ENCODE measurements at places on chromosomes 11 and 22. TPM values are rescaled to one million over a fixed set of nuclear protein-coding genes. Genes with fewer than 3 reads are reported as not detected.

DNA sequence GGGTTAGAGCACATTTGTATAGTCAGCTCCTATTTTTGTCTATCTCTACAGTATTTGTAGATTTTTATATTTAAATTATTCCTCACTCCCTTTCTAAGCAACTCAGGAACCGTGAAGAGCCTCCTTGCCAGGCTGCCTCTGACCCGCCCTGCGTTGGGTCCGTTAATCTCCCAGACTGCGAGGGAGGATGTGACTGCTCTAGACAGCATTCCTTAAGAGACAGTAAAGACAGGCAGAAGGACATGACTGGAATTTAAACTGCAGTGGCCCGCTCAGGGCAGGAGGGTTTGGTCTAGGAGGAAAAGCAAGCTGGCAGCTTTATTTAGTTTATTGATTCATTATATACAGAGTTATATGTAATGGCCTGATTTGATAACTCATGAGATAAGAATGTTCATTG lies 413.7 kb downstream of the TMEM135 start:
- DNase-seq = no peak

- peak; percentile 47 for DNase-seq
These were observed 52.0 kb upstream of the CHRNA10 start for GRCh38 chr11:3723014-3723708.

- DNase-seq = no peak
These were observed 31.7 kb downstream of the AP2A2 start for GRCh38 chr11:957212-957920.

DNA sequence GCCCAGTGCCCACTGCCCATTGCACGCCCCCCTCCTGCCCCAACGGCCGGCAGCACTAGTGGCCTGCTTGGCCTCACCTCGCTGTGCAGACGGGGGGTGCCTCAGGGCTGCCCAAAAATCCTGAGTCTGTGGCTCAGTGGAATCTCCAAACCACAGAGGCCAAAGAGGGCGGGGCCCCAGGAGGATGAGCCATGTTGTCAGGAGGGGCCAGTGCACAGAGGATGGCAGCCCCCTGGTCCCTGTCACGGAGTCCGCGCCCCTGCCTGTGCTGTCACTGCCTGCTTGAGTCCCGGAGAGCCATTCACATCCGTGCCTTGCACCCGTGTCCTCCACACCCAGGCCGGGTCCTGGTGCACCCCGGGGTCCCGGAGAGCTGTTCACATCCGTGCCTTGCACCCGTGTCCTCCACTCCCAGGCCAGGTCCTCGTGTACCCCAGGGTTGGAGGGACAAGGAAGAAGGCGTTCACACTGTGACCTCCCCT lies 36.4 kb upstream of the MUC5AC start:
- no peak for DNase-seq

- peak; percentile 18 for DNase-seq
These were observed 57.4 kb downstream of the LINC01488 start for GRCh38 chr11:69538854-69539253.

- DNase-seq = no peak
These were observed 227.9 kb downstream of the BLID start for GRCh38 chr11:121887976-121888557.

GRCh38 chr22:23548501-23549197 lies 31.4 kb downstream of the IGLL1 start:
- no peak for DNase-seq

DNA sequence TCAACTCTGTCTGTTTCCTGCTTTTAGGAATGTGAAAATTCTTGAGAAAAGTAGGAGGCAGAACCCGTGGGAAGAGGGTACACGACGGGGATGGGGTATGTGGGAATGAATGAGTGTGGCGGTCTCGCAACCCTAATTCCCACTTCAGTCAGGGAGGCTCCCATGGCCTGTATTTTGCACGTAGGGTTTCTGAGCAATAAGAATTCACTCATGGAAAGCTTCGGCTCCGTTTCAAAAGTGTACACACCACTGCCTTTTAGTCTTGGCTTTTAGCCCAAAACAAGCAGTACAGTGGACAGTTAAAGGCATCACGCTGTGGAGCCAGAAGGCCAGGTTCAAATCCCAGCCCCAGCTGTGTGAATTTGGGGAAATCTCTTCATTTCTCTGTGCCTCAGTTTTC lies 116.7 kb downstream of the MN1 start:
- no peak for DNase-seq

- no peak for DNase-seq
These were observed 13.5 kb downstream of the TTLL8 start for GRCh38 chr22:50044485-50045118.

GRCh38 chr11:92717240-92717639 lies 252.2 kb upstream of the MTNR1B start:
- no peak for DNase-seq

DNA sequence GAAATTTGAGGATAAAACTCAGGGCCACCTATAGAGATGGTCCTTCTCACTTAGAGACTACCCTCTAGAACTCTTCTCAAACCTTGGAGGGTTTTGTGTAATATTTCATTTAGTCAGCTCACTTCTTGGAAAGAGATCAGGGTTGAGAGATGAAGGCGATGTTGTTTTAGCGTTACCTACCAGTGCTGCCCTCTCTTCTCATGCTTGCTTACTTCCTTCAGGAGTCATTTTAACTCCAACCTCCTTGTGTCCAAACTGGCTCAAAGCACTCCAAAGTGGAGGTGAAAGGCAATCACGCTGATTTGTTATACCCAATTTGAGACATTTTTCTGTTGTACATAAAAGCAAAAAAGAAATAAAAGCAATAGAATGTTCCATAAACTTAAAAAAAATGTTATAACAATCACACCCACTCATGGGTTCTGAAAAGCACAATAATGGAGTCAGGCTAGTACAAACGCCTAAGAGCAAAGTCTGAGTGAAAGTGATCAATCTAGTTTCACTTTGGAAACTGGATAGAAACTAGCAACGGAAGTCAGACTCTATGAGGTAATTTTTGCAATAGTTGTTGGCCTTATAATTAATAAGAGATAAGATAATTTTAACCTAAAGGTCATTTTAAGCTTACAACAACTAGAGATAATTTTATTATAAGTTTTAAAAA lies 117.1 kb downstream of the MRTFA start:
- no peak for DNase-seq

DNA sequence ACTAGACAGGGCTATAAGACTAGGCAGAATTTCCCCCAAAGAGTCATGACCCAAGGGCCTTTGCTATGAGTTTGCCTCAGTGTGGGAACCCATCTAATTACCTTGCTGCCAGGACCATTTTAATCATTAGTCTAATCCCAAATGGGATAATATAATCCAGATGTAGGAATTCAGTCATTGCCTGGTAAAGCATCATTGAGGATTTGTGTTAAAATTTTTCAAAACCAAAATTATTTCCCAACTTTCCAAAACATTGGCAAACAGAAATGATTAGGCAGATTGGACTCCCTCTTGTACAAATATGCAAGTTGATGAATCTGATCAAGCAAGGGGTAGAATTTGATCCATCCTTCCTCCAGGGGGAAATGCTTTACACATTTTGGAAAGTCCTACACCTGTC lies 16.2 kb upstream of the MMP13 start:
- no peak for DNase-seq

DNA sequence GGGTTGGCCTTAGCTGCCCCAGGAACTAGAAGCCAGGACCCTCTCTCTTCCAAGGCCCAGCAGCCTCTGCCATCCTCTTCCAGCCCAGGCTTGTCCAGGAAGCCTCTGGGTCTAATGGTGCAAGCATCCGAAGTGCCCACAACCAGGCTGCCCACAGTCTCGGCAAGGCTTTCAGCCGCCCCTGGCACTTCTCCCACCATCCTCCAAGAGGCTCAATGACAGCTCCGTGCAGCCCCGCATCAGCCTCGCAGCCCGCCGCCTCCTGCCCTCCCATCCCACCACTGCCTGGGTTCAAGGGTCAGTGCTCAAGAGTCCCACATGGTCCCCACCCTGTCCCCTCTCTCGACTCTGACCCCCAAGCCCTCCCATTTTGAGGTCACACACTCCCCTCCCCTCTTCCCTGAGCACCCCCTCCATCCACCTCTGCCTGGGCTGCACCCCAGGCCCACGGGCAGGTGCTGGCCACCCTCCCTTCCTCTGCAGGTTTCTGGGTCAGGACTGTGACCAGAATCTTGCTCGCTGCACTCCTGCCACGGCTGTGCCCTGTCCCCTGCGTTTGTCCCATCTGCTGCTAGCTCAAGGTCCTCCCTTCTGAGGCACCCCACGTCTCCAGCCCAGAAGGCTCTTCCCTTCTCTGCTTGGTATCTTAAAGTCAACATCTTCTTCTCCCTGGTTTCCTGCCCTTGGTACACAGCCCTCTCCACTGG lies 17.2 kb downstream of the IFITM10 start:
- no peak for DNase-seq

DNA sequence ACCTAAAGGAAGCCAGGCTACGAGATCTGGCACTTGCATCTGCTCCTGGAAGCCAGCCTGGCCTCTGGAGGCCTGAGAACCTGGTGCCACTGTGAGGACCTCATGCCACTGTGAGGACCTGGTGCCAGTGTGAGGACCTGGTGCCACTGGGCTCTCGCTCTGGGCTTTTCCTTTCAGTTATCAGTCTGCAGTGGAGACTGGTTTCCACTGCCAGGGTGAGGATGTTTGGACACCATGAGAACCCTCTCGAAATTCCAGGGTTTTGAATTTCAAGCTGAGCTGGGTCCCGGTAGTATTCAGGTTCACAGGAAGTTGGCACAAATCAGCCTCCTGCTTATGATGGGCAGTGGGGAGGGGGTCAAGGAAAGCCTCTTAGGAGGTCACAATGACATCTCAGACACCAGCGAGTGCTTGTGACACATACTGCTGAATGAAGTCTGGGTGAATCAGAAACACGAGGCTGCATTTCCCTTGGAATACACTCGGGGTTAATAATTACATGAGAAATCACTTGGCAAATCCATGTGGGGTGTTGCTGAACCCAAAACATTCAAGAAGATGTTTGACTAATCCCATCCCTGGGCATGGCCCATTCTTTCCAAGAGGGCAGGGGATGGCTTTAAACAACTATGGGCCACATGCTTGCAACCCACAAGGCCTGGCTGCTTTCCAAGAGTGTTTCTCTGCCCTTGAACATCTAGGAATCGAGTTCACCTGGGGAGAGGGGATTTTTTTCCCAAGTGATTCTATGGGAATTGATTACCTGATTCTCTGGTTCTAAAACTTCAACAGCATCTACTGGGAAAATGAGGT lies 60.2 kb downstream of the LINC01488 start:
- DNase-seq = peak; percentile 99

DNA sequence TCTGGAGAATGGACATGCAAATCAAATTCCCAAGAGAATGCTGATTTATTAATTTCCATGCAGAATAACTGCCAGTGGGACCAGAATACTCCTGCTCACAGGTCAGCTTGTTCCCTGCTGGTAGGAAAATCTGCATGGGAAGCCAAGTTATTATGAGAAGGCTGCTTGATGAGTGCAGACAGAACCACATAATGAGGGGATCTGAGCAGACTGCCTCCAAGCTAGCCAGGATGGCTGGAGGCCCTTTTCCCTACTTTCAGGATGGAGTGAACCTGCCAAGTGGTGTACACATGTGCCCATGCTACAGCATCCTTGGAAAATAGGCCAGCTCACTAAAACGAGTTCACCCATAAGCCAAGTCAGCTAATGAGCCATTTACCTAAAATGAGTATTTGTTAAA lies 55.2 kb upstream of the ZBED5 start:
- no peak for DNase-seq

- no peak for DNase-seq
These were observed 1447.5 kb downstream of the BRD1 start for GRCh38 chr22:48380016-48380665.

GRCh38 chr11:28835790-28836189 lies 727.6 kb downstream of the METTL15 start:
- DNase-seq = peak; percentile 90

DNA sequence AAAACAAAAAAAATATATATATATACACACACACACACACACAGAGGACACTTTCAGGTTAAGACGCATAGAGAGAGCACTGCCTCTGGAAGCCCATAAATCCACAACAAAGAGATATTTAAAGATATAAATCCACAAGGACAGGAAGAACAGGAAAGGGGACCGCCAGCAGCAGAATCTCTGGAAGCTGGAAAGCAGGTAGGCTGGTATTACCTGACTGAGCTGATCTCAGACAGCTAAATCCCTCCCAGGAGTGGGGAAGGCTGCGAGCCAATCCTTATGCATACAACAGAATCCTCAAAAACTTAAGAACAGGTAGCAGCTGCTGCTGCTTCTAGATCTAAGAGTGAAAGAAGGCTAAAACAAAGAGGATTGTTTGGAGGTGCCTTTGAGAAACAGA lies 1.8 kb upstream of the MCAT start:
- no peak for DNase-seq

DNA sequence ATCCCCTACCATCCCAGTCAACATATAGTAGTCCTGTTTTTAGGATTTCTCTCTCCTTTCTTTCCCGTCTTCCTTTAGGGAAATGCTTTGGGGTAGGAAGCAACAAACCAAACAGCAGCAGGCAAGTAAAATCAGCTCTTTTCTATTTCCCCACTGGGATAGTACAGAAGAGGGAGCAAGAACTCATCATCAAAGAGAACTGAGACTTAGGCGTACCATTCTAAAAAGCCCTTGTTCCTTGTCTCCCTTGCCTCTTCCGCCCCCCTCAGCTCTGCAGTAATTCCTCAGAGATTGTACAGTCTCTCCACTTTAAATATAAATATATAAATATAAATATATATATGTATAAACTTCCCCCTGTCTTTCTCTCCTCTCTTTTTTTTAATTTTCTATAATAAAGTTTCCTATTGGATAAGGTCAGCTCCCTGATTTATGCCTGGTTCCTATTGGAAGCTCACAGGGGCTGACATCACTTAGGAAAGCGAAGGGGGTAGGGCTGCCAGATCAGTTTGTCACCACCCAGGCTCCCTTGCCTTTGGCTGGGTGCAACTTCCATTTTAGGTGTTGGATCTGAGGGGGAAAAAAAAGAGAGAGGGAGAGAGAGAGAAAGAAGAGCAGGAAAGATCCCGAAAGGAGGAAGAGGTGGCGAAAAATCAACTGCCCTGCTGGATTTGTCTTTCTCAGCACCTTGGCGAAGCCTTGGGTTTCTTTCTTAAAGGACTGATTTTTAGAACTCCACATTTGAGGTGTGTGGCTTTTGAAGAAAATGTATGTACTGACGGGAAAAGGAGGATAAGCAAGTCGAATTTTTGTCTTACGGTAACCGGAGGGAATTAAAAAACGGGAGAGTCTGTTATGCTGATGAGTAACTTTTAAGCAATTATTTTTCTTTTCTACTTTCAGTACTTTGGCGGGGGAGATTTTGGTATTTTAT lies at the start of gene CTNND1:
Gene CTNND1, plus strand, starts transcription at position 502 of the 934 bp plus-strand sequence. CDS start 29,677 bp downstream, outside the sequence.
- peak; percentile 97 for DNase-seq

GRCh38 chr22:22702237-22703202 lies 58.1 kb downstream of the GGTLC2 start:
- DNase-seq = peak; percentile 57

- DNase-seq = no peak
These were observed 106.1 kb downstream of the SLC1A2 start for GRCh38 chr11:35313066-35313759.

SMIM35 gene
- not detected for total RNA-seq

FGF19 gene
- not detected for total RNA-seq

TLCD5 gene
- total RNA-seq = 3.8 TPM

CCDC87 gene
- 0.35 TPM for total RNA-seq

APIP gene
- total RNA-seq = 28.5 TPM

KRTAP5-8 gene
- total RNA-seq = not detected

CDC42EP2 gene
- total RNA-seq = 14.1 TPM

Measured in renal cortical epithelial cell (primary cell).